ENCODE measurements at places on chromosomes 16 and 17.
A peak's percentile ranks its signal among the peaks of the same experiment; 100 is the strongest.

DNA sequence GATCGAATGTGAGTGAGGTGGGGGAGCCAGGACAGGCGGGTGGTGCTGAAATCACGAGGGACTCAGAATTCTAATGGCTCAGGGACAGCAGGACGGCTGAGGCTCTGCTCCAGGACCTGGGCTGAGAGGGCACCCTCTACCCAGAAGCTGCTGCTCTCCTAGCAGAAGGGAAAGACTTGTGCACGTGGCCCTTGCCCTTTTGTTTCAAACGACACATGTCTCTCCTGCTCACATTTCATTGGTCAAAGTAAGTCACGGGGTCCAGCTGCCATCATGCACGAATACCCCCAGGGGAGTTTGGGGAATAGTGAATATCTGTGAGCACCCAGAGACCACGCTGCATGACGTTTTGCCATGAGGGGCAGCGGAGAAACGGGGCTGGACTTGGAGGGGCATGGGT lies 73.2 kb downstream of the RTN4RL1 start:
- no peak for ATAC-seq

GRCh38 chr17:1058423-1059130 lies 61.6 kb downstream of the TIMM22 start:
- ATAC-seq: peak; percentile 45

DNA sequence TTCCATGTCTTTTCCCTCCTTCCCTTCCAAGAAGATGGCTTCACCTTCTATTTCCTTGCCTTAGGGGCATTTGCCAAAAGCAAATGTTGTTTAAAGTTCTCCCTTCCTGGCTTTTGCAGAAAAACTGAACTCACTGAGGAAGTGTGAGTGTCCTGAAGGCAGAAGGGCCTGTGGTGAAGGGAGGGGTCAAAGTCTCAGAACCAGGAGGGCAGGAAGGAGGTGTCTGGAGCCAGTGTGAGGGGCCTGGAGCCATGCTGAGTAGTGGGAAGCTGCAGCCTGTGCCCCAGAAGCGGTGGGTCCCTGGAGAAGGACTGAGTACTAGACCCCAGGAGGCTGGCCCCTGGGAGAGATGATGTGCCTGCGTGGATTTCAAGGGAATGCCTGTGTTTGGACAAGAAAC lies 23.8 kb upstream of the SUPT4H1 start:
- ATAC-seq: no peak

DNA sequence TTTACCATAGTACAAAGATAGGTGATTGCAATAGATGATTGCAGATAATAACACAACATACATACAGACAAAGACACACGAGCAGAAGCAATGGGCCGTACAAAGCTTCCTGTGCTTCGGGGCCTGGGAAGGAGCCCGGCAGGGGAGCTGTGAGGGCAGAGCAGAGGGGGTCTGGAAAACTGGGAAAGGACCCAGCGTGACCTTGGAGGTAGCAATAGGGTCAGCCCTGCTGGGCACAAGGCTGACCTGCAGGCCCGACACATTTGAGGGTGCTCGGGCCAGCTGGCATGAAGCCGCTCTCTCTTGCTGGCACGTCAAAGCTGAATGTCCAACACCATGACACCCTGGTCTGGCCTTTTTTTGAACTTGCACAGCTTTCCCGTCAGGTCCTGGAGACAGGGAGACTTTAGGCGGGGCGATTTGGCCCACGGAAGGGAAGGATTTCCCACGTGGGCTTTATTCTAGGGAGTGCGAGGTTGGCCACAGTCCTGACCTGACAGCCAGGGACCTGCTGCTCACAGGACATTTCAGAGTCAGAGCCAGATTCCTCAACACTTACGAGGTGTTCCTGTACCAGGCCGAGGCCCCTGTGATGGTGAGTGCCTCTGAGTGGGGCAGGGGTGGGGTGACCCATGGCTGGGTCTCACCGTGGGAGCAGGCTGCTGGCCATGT lies 83.2 kb downstream of the NTN1 start:
- ATAC-seq: no peak

GRCh38 chr16:57992084-57992483 lies 8.4 kb downstream of the ZNF319 start:
- ATAC-seq: no peak

DNA sequence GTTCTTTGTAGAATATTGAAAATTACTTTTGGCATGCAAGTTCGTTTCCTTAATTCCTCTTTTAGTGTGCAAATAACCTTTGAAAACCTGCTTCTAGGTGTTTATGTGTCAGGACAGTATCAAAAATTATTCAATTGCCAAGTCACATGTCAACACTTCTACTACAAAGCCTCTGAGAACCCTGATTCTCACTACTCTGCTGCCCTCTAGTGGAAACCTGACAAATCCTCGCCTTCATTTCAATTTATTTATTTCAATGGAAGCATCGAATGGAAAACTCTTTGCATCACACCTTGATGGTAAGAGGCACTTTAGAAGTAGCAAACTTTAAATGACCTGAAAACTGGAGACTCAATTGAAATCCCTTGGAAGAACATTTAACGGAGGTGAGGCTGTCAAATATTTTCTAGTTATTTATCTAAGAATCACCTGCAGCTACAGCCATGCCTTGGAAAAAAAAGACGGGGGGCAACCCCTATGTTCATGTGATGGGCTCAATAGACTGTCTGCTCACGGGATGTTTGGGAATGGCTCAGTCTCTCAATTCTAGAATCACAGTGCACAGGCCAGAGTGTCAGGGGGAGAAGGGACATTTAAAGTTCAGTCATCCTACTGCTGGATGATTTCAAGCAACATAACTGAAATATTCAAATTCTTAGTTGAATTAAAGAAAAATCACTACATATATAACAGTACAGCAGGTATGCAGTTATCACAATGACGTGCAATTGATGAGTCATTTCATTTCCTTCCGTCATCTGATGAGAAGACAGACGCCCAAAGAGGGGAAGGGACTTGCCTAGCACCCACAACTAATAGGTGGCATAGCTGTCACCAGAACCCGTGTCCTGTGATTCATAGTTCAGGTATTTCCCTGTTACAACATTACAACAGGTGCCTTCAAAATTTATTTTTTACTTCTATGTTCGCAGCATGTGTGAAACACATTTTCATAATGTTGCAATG lies 563.9 kb downstream of the TOX3 start:
- ATAC-seq: no peak

- no peak for ATAC-seq
These were observed 90.2 kb downstream of the MRM1 start for GRCh38 chr17:36691606-36692005.

GRCh38 chr16:85473323-85473722 lies 139.8 kb upstream of the GSE1 start:
- ATAC-seq: no peak

- no peak for ATAC-seq
These were observed 1.6 kb upstream of the TBX21 start for GRCh38 chr17:47731396-47731795.

DNA sequence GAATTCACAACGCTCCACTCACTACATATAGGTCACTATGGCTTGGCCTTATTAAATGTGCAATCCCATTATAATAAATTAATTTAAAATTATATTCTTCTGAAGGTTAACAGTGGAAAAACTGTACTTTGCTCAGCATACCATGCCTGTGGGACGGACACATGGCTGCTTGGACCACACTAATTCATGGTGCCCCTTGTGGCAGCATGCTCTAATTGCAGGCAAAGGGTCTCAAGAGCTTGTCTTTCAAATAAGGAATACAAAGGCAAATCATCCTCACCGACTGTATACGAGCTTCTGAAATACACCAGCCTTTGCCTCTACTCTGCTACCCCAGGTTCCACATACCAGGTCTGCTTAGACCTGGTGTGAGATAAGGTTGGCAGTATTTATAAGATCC lies 11.7 kb downstream of the SMPD3 start:
- no peak for ATAC-seq

DNA sequence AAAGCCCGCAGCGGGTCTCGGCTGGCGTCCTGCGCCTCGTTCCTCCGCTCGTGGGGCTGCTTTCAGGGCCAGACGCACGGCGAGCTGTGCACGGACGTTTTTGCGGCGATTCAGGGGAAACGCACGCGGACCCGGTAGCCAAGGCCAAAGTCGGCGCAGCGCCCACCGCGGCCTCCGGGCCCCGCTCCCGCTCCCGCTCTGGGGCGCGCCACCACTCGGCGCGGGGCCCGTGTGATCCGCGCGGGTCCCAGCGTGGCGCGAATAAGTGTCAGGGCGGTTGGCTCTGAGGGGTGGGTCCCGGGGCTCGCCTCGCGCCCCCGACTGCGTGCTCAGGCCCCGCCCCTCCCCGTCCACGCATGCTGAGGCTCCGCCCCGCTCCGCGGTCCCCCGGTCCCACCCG lies 694 bp upstream of the TBCD start:
- peak; percentile 17 for ATAC-seq

DNA sequence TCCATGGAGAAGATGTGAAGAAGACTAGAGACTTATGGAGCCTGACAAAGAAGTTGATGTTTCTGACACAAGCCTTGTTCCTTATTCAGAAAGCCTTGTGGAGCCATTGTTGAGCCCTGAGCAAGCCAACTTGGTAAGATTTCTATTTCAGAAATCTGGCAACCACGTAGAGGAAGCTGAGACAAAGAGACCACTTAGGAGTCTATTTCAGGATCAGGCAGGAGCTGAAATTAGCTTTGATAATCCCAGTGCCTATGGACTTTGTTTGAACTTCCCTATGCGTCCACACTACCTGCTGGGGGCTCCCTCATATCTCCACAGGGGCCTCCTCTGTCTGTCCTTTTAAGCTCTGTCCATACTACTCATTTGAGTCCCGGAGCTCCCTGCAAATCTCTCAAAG lies 540.0 kb upstream of the GOT2 start:
- no peak for ATAC-seq

DNA sequence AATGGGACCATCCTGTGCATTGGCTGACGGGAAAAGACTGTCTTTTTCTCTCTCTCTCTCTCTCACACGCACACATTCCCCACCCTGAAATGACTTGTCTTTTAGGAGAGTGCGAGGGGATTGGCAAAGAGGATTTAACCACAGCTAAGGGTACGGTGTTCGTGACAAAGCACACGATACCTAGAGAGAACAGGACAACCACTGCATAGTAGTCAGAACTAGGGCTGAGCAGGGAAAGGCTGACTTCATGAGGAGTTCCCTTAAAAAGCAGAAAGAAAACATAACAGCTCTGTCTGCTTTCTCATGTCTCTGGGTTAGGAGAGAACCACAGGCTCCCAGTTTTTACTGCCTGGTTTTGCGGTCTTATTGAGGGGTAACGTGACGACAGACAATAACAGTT lies 742.8 kb upstream of the SOX9 start:
- no peak for ATAC-seq

DNA sequence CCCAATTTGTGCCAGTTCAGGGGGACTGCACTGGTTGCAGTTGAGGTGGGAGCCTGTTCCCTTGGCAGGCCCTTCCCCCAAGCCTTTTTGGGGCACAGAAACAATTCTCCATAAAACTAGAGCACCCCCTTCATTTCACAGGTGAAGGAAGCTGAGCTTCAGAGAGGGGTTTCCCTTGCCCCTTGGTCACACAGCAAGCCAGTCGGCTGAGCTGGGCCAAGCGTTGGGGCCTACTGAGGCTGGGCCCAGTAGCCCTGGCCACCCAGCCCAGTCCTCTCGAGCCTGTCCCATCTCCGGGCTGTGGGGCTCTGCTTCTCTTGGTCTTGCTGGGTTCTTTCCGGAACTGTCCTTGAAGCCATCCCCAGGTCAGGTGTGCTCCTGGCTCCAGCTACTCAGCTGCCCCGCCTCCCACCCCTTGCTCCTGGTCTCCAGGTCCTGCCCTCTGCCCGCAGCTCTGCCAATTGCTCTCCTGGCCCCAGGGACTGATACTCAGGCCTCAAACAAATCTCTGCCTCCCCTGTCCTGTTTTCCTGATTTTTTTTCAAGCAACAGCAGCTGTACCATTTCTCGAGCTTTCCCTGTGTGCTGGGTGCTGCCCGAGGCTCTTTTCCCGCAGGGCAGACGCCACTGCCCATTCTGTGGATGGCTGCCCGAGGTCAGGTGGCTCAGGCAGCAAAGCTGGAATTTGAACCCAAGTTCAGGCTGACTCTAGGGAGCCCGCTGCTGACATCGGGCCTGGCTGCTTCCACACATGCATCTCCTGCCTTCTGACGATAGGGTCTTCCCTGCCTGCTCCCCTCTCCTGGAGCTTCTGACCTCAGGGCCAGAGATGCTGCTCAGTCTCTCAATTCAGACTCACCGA lies 87.4 kb upstream of the NKD1 start:
- no peak for ATAC-seq

GRCh38 chr17:41711669-41712400 lies at the start of gene GAST:
TSS of gene GAST (plus strand) at chr17:41712331. CDS start at chr17:41715437, 3,106 bp downstream.
- no peak for ATAC-seq

Data from activated T-helper 17 cell treated with anti-CD3 and anti-CD28 coated beads, Interleukin-2, amount 50 U/mL, for 72 hours (primary cell).